ENCODE measurements at places on chromosomes 3 and 15. TPM values are rescaled to one million over a fixed set of nuclear protein-coding genes. Genes with fewer than 3 reads are reported as not detected.

PFKFB4 gene
- total RNA-seq, result 18.0 TPM

GRCh38 chr3:55816794-55817576 is 329.9 kb upstream of the WNT5A start:
- H3K27me3 ChIP-seq, result no peaks in the 10 kb centered on the region
- peaks cover 5% of the 10 kb centered on the region for H3K4me1 ChIP-seq
- no peak for DNase-seq

- H3K36me3 ChIP-seq, result peaks cover 61% of the 10 kb centered on the region
- H3K4me1 ChIP-seq, result no peaks in the 10 kb centered on the region
- no peak for DNase-seq
Observed at GRCh38 chr3:147864754-147865354, 455.7 kb downstream of the ZIC1 start.

POLQ gene
- 16.8 TPM for total RNA-seq

GRCh38 chr15:39054128-39054732 is 489.6 kb upstream of the RASGRP1 start:
- H3K27me3 ChIP-seq, result peaks cover 7% of the 10 kb centered on the region
- H3K36me3 ChIP-seq, result peaks cover 7% of the 10 kb centered on the region
- H3K27ac ChIP-seq, result no peak overlapping the region
- H3K4me3 ChIP-seq, result no peak overlapping the region

- no peaks in the 10 kb centered on the region for H3K27me3 ChIP-seq
- H3K27ac ChIP-seq, result no peak overlapping the region
- peaks cover 62% of the 10 kb centered on the region for H3K36me3 ChIP-seq
- DNase-seq, result no peak
- no peak overlapping the region for H3K4me3 ChIP-seq
Observed at GRCh38 chr3:48928679-48929078, 10.0 kb downstream of the ARIH2 start.

NR2F2 gene
- total RNA-seq, result 0.57 TPM

DNA sequence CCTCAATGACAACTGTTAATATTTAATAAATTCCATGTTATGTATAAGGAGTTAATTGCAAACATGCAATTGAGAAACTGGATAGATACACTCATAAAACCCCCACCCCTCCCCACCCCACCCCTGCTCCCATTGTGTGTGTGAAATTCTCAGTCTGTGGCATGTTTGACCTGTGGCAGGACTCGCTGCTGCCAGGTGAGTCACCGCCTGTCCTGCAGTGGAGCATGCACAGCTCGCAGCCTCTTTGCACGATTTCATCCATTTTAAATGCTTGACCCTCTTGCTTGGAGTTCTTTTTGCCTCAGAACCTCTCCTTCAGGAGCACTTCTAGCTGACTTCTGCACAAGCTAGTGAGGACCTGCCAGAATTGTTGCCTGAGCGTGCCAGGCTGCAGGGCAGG is 5.3 kb upstream of the APEH start:
- no peak for DNase-seq
- no peak overlapping the region for H3K4me3 ChIP-seq
- H3K4me1 ChIP-seq, result peaks cover 30% of the 10 kb centered on the region
- no peaks in the 10 kb centered on the region for H3K27me3 ChIP-seq

GRCh38 chr3:9124730-9125129 is 124.7 kb downstream of the SRGAP3 start:
- H3K4me3 ChIP-seq, result no peak overlapping the region
- H3K4me1 ChIP-seq, result peaks cover 19% of the 10 kb centered on the region
- peak overlapping the region; percentile 48 for H3K27ac ChIP-seq

- H3K27ac ChIP-seq, result no peak overlapping the region
- no peaks in the 10 kb centered on the region for H3K27me3 ChIP-seq
- H3K4me1 ChIP-seq, result peaks cover 6% of the 10 kb centered on the region
- no peak for DNase-seq
- no peaks in the 10 kb centered on the region for H3K36me3 ChIP-seq
- H3K4me3 ChIP-seq, result no peak overlapping the region
Observed at GRCh38 chr3:11238060-11238459, 34.1 kb upstream of the ATG7 start.

DNA sequence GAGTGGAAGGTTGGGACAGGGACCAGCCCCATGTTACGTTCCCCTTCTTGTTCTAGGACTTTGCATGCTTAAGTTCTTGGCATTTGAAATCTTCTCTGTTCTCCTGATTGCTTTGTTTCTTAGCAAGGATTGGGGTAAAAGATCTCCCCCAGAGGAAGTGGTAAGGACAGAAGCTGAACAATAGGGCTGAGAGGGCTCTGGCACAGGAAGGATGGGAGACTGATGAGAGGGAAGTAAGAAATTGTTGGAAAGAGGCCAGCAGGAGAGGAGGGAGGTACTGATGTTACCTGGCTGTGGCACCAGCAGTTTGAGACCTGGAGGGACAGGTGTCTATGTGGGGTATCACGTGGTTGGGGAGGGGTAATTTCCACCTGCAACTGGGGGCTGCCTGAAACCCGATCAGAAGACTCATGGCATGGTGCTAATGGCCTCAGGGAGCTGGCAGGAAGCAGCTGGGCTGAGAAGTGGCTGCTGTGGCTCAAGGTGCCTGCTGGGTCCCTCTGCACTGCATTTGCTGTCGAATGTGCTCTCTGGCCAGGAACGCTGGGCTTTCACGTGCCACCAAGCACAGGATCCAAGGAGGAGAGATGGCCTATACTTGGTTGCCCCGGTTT is 108.4 kb downstream of the LSM3 start:
- DNase-seq, result no peak
- peaks cover 68% of the 10 kb centered on the region for H3K4me1 ChIP-seq
- H3K36me3 ChIP-seq, result no peaks in the 10 kb centered on the region
- H3K27ac ChIP-seq, result no peak overlapping the region
- H3K4me3 ChIP-seq, result no peak overlapping the region

DNA sequence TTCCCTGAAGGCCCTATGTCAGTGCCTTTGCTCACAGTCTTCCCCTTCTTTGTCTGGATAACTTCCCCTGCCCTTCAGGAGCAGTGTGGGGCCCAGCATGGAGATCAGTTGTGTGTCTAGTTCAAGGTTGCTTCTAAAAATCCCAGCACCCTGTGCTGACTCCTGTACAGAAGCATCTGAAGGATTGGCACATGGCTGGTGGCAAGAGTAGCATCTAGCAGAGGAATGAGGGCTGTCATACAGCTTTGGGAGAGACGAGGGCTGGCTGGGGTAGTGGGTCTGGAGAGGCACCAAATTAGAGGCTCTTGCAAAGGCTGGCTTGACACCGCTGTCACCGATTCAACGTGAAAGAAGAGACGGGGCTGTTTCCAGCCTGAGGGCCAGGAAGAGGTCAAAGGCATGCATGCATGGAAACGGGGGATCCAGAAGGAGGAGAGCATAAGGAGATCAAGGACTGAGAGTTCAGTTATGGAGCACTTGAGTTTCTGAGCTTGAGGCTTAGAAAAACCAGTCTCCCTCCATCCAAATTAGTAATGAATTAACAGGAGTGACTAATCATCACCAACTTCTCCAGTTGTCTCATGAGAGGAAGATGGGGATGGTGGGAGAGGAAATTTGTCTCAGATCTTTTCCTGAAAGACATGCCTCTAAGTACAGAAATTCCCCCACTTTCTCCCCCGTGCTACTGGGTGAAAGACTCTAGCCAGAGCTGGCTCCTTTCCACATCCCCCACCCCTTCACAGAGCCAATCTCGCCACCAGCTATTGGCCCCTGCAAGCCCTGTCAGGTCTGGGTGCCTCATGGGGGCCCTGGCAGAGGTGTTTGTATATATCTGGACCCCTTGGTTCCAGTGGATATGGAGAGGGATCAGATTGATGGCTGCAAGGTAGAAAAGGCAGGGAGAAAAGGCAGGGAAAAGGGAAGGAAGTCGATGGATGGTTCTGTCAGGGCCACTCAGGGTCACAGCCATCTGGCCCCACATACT is 45.9 kb downstream of the SLCO2A1 start:
- peaks cover 49% of the 10 kb centered on the region for H3K4me1 ChIP-seq
- no peak overlapping the region for H3K4me3 ChIP-seq
- no peaks in the 10 kb centered on the region for H3K36me3 ChIP-seq
- H3K27me3 ChIP-seq, result peaks cover 4% of the 10 kb centered on the region

- H3K4me1 ChIP-seq, result peaks cover 77% of the 10 kb centered on the region
- no peak overlapping the region for H3K4me3 ChIP-seq
- H3K27me3 ChIP-seq, result no peaks in the 10 kb centered on the region
- DNase-seq, result no peak
Observed at GRCh38 chr15:67134067-67134838, 68.9 kb downstream of the SMAD3 start.

GOLGA6L4 gene
- 3.5 TPM for total RNA-seq

- peaks cover 30% of the 10 kb centered on the region for H3K4me1 ChIP-seq
- DNase-seq, result no peak
- no peaks in the 10 kb centered on the region for H3K36me3 ChIP-seq
- H3K27me3 ChIP-seq, result peaks cover 4% of the 10 kb centered on the region
- no peak overlapping the region for H3K4me3 ChIP-seq
Observed at GRCh38 chr3:127409421-127410136, 121.7 kb upstream of the PRR20G start.

DNA sequence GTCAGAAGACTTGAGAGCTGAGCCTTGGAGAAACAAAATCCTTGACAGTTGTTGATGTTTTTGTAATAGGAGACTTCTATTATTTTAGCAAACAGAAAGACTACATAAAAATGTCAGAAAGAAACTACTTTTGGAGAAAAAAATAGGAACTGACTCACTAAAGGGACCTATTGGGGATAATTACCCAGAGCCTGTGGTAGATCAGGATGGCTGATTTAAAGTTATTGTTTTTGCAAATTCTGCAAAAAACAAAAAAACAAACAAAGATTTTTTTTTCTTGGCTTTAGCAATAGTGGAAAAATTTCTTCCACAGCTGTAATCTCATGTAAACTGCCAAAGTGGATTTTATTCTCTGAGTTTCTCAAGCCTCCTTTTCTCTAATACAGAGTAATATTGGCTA is 101.5 kb upstream of the SATB1 start:
- H3K27me3 ChIP-seq, result no peaks in the 10 kb centered on the region
- DNase-seq, result no peak
- no peak overlapping the region for H3K27ac ChIP-seq
- H3K36me3 ChIP-seq, result peaks cover 8% of the 10 kb centered on the region
- no peak overlapping the region for H3K4me3 ChIP-seq

GRCh38 chr3:71129611-71130431 is 453.7 kb downstream of the FOXP1 start:
- no peaks in the 10 kb centered on the region for H3K27me3 ChIP-seq
- peaks cover 77% of the 10 kb centered on the region for H3K4me1 ChIP-seq
- DNase-seq, result no peak
- H3K36me3 ChIP-seq, result no peaks in the 10 kb centered on the region
- H3K4me3 ChIP-seq, result peak overlapping the region; percentile 46

REC114 gene
- not detected for total RNA-seq

DNA sequence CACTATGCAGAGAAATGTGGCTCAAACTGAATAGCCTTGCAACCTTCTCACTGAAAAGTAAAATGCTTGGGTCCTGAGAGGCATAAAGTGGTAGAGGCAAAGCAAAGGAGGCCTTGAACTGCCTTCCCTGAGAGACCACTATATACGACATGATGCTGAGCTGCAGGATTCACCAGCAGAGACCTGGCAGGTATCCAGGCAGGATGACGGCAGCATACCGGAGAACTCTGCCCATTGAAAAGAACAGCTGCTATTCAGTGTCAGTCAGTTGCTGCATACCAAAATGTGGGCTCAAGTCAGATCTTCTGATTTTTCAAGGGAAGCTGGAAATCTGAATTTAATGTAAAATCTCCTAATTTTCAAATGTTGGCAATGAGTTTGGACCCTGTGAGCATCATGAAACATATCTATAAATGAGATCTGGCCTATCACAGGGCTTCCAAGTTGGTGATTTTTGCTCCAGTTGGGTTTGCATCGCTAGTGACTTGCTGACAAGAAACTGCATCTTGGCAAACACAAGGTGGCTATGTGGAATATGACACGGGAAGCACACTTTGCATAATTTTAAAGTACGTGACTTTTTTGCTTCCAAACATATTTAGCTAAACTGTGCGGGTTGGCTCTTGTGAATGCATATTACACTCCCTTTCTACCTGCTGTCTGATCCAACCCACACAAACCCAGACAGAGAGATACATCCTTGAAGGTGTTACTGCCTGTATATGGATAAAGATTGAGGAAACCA is 529.0 kb downstream of the AGBL1 start:
- 0 out of 2 replicates have a peak overlapping the region, but pooled peaks have one; percentile 2 for H3K27ac ChIP-seq
- no peaks in the 10 kb centered on the region for H3K27me3 ChIP-seq
- H3K36me3 ChIP-seq, result peaks cover 13% of the 10 kb centered on the region
- H3K4me3 ChIP-seq, result no peak overlapping the region

KAT2B gene
- 2.0 TPM for total RNA-seq

DNA sequence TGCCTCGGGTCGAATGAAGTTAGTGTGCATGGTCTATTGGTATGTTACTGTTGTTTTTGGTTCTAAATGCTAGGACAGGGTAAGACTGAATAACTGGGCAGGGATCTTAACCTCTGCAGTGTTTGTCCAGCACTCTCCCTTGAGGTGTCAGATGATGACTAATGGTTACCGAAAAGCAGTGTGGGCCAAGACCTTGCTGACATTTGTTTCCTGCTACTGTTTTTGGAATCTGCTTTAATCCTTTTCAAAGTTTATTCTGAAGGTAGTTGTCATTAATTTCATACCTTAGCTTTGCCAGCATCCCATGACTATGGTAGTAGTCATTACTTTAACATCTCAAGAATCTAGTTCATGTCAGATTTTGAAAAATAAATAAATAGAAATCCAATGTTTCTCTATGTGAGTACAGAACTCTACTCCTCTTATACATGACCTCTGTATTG is 117.0 kb downstream of the P3H2 start:
- H3K4me1 ChIP-seq, result peaks cover 57% of the 10 kb centered on the region
- H3K4me3 ChIP-seq, result no peak overlapping the region
- no peaks in the 10 kb centered on the region for H3K27me3 ChIP-seq

- H3K36me3 ChIP-seq, result peaks cover 5% of the 10 kb centered on the region
- no peak overlapping the region for H3K4me3 ChIP-seq
- H3K4me1 ChIP-seq, result peaks cover 15% of the 10 kb centered on the region
- H3K27ac ChIP-seq, result no peak overlapping the region
- no peak for DNase-seq
- no peaks in the 10 kb centered on the region for H3K27me3 ChIP-seq
Observed at GRCh38 chr3:45612138-45612537, 17.6 kb downstream of the LIMD1 start.

TMEM45A gene
- total RNA-seq, result 6.6 TPM

DNA sequence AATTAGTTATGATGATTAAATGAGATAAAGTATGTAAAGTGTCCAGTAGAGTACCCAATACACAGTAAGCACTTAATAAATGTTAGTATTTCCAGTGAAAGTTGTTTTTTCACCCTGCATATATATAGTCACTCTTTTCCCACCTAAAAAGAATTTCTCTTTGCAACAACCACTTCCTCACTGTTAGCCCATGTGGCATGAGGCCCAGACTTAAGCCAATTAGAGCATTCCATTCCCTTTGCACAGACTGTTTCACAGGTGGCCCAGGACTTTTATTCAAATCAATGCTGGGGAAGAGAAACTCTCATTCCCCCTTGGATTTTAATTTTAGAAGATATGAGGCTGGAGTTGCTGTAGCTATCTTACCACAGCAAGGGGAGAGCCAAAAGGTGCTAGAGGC is 3.7 kb downstream of the IFT80 start:
- no peaks in the 10 kb centered on the region for H3K36me3 ChIP-seq
- peaks cover 6% of the 10 kb centered on the region for H3K4me1 ChIP-seq
- H3K4me3 ChIP-seq, result no peak overlapping the region
- peaks cover 8% of the 10 kb centered on the region for H3K27me3 ChIP-seq

DNA sequence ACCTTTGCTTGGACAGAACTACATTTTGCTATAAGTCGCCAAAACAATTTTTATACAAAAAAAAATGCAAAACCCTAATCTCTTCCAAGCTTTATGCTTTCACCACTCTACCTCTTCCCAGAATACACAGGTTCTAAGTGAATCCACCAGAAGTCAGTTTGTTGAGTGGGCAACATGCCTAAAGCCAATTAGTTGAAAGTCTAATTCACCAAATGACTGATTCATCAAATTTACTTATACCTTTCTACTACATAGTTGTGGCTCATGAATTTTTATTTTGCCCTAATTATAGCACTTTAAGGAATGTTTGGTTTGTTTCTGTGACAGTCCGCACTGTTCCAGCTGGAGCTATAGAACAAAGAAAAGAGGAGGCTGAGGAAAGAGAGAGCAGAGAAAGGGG is 265.9 kb upstream of the TGFBR2 start:
- peaks cover 4% of the 10 kb centered on the region for H3K4me1 ChIP-seq

Data from WTC11 (cell line).